ENCODE measurements at places on chromosomes 12 and 14. TPM values are rescaled to one million over a fixed set of nuclear protein-coding genes. Genes with fewer than 3 reads are reported as not detected.

CDKN3 gene
- total RNA-seq = 20.5 TPM

DNA sequence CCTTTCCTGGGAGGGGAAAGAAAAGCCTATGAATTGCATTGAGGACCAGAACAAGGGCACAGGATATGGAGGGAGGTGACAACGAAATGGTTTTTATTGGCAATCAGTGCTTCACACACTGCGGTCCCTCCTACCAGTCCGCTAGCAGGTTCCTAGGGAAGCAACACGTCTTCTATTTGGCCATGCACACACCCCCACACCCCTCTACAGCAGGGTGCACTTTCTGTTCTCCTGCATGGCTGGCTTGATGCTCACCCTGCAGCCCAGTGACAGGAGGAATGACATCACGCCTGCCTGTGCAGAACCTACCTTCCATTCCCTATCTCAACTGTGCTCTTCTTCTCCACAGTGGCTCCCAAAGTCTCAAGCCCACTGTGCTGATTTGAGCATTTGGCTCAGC, 57.9 kb downstream of the TTC9 start:
- DNase-seq = no peak

GRCh38 chr12:90987520-90987919, 17.3 kb downstream of the EPYC start:
- no peak for DNase-seq

HPD gene
- total RNA-seq = not detected

DNA sequence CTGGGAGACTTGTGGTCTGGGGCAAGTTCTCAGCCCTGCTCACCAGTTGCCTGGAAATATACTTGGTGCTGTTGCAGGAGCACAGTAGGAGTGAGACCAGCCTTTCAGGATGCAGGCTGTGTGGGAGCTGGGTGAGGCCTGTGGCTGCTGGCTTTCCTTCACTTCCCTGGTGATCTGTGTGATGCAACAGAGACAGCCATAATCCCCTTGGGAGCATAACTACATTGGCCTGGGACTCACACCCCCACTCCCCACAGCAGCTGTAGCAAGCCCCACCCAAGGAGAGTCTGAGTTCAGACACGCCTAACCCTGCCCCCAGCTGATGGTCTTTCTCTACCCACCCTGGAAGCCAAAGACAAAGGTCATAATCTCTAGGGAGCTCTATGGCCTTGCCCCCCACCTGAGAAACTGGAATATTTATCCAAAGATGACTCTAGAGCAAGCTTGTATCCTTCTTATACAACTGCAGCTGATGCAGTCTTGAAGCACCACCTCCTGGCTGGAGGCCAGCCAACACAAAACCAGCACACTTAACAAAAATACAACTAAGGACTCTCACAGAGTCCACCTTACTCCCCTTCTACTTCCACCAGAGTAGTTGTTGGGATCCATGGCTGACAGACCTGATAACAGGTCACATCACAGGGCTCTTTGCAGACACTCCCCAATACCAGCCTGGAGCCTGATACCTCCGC, 190.4 kb upstream of the CPNE8 start:
- no peak for DNase-seq

DNA sequence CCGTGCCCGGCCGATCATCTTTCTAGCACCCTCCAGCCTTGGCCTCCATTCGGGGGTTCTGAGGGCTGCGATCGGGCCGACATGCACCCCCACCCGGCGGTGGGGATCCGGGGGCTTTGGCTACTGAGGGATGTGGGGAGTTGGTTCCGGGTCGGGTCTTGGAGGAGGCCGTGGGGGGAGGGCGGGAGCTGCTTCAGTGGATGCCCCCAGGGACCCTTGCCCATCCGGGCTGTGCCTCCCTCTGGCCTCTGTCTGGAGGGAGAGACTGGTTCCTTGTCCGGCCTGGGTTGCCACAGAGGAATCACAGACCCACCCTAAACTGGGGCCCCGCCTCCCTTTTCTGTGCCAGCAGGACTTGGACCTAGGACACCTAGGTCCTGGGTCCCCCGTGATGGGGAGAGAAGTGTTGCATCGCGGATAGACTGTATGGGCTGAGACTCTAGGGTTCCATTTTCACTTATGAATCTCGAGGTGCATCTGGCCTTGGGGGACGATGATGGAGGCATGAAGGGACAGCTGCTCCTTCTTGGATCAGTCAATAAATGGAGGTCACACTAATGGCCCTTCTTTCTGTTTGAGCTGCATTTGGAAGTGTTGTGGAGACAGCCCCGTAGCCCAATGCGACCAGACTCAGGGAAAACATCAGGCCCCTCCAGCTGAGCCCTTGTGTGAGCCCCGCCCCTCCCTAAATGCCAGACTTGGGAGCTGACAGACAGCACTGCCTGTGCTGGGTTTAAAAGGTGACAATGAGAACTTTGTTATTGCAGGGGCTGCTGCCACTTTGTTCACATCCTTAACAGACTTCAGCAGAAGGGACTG, 577 bp downstream of the DTX3 start:
- no peak for DNase-seq

DNA sequence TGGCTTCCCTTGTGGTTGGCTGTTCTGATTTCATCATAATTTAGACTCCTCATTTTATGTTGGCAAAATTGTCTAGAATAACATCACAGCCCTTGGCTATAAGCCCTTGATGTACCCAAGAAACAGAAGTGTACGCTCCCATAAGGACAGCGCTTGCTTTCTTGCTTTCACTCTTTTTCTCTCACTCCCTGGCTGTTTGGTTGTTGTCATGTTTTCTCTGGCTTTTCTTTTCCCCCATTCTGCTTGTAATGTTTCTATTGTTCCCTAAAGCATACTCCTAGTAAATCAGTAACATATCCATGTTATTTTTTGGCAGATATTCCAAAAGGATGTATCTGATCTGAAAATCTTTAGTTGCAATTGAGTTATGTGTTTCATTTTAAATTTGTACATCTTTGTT, 530.5 kb downstream of the NOVA1 start:
- DNase-seq = no peak

PIWIL1 gene
- total RNA-seq = not detected

GPN3 gene
- 19.8 TPM for total RNA-seq
